NCI-H2171 (cell line): ENCODE measurements at places on chromosomes 5 and 9.
A peak's percentile ranks its signal among the peaks of the same experiment; 100 is the strongest.

GRCh38 chr5:63727583-63727982 is 234.7 kb downstream of the HTR1A start:
- DNase-seq: no peak

DNA sequence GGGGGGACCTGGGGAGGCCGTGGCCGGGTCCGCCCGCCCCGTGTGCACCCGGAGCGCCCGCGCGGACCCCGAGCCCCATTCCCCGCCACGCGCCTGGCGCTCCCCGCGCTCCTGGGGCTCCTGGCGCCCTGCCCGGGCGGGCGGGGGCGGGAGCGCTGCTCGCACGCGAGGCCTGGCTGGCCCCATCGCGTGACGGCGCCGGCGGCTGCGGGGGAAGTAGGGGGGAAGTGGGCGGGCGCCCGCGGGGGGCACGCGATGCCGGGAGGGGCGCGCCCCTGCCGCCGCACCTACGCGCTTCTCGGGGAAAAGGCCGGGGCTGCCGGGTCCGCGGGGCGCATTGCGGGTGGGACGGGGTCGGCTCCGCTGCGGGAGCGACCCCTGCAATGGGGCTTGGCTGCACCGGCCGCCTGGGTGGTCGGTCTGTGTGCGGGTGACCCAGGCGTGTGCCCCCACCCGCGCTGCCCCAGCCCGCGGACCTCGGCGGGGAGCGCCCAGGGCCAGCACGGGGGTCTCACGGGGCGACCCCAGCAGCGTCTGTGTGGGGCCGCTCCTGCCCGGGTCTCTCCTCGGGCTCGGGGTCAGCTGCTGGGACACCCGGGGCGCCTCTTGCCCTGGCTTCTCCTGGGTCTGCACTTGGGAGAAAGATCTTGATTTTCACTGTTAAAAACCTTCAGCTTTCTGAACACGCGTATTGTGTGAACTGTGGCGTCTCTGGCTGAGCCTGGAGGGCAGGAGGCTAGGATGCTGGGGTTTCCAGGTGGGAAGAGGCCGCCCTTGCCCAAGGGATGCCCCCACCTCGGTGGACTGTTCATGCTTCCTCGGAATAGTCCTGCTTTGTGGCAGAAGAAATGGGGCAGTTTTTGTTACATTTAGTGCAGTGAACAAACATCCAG is 52.4 kb downstream of the AHRR start:
- peak; percentile 91 for DNase-seq

GRCh38 chr5:10418654-10419345 is 22.9 kb upstream of the ROPN1L start:
- DNase-seq: no peak

GRCh38 chr5:178198706-178199105 is 5.6 kb upstream of the HNRNPAB start:
- no peak for DNase-seq

GRCh38 chr5:14665949-14666348 is 1.4 kb downstream of the OTULIN start:
- DNase-seq: no peak

GRCh38 chr5:377326-377981 is 55.9 kb downstream of the AHRR start:
- no peak for DNase-seq

DNA sequence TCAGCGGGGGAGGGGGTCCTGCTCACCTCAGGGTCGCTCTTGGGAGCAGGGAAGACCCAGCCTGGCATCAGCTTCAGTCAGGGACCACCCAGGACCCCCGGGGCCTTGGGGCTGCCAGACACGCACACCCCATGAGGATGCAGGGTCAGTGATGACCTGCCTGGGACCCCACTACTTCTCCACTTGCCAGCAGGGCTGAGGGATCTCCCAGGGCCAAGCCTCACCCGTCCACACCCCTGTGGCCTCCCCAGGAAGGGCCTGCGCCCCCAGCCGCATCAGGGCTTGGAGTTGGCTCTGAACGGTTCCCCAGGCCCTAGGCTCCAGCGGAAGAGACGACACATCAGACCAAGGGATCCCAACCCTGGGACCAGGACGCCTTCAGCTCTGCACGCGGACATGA is 33.7 kb downstream of the SLC12A7 start:
- DNase-seq: no peak

DNA sequence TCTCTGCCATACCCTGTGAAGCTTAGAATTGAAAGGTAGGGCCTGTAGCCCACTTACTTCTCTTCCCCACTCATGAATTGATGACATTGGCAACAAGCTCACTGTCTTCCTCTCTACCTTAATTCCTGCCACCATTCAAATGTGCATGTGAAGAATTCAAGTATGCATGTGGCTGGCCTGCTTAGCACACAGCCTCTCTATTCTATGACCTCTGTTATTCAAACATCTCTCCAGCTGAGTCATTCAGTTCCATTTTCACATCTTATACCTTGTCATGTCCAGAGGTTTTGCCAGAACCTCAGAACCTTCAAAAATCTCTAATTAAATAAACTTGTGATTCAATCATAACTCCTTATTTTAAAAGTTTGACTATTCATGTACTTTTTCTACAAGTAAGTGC is 114.7 kb upstream of the MAN2A1 start:
- DNase-seq: no peak

DNA sequence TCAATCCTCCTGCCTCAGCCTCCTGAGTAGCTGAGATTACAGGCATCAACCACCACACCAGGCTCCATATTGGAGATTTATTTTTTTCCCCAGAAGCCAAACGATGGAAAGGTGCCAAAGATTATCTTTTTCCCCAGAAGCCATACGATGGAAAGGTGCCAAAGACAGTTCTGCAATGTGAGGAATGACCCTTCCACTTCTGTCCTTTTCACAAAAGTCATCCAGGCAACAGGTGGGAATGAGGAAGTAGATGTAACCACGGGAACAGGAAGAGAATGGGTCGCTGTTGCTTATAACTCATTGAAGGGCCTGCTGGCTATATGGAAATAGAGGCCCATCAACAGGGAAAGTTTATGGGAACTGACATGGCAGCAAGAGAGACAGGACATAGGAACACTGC is 233.7 kb upstream of the MSX2 start:
- DNase-seq: no peak

GRCh38 chr9:126150411-126151030 is 176.1 kb upstream of the MVB12B start:
- peak; percentile 19 for DNase-seq

GRCh38 chr9:134618833-134619447 is 22.7 kb upstream of the COL5A1 start:
- DNase-seq: no peak

DNA sequence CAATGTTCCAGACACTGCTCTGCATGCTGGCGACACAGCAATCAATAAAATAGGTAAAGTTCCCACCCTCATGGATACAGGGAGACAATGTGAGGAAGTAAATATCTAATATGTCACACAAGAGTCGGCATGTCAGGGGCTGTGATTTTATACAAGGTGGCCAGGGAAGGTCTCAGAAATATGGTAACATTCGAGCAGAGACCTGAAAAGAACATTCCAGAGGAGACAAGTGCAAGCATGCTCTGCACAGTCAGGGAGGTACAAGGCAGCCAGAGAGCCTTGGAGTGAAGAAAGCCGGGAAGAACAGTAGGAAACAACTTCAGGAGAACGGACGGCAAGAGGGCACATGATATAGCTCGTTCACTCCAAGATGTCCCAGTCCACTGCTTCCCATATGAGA is 89.2 kb upstream of the ZNF462 start:
- no peak for DNase-seq

- DNase-seq: no peak
Observed at GRCh38 chr5:54537725-54538124, 20.2 kb downstream of the SNX18 start.

GRCh38 chr9:95087659-95088242 is 229.8 kb downstream of the FANCC start:
- DNase-seq: no peak

- no peak for DNase-seq
Observed at GRCh38 chr5:80632700-80633099, 21.8 kb upstream of the MSH3 start.

DNA sequence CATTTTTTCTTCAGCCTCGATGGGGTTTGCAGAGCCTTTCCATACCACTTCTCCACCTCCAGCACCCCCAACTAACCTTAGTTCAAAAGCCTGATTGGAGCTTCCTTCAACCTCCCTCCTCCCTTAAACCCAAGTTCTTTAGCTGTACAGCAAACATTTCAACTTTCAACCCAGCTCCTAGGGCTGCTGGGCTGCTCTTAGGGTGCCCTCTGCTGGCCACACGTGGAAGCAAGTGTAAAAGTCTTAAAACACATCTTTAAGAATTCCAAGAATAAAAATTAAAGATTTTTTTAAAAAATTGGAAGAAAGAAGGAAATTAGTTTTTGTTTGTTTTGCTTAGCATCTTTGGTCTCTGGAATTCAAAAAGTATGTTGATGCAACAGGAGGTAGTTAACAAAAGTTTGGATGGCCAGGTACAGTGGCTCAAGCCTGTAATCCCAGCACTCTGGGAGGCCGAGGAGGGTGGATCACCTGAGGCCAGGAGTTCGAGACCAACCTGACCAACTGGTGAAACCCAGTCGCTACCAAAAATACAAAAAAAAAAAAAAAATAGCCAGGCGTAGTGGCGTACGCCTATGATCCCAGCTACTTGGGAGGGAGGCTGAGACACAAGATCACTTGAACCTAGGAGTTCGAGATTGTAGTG is 15.5 kb upstream of the HSD17B3 start:
- DNase-seq: peak; percentile 33

DNA sequence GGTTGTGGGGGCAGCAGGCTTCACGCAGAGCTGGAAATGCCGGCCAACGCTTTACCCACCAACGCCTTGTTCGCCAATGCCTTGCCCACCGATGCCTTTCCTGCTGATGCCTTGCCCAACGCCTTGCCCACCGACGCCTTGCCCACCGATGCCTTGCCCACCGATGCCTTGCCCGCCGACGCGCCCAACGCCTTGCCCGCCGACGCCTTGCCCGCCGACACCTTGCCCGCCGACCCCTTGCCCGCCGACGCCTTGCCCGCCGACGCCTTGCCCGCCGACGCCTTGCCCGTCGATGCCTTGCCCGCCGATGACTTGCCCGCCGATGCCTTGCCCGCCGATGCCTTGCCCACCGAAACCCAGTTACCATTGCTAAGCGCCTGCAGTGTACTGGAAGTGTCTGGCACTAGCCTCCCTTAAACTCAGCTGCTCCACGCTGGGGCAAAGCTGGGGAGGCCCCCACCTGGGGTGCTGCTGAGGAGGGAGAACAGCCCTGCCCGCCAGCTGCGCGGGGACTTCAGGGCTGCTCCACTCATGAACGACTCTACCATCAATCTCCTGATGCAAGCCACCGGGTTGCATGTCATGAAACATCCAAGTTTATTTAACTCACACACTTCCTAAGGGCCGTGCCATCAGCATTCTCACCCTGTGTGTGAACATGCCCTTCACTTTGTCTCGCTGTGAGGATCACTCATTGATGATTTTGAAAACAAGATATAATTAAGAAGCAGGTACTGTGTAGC is 1.8 kb downstream of the SLC6A18 start:
- no peak for DNase-seq
